ENCODE measurements at places on chromosomes 4 and X.

DNA sequence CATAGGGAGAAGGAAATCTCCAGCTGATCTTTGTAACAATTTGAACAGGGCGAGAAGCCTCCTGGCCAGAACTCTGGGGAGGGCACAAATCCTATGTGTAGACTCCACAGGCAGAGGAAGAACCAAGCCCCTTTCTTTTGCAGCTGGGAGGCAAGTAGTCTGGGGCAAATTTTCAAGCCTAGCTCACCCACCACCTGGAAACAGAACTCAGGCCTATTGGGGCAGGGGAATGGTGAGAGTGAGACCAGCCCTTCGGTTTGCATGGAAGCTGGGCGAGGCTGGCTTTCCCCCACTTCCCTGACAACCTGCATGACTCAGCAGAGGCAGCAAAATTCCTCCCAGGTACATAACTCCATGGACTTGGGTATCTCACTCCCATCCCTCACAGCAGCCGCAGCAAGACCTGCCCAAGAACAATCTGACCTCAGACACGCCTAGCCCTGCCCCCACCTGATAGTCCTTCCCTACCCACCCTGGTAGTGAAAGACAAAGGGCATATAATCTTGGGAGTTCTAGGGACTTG, 138.2 kb downstream of the EMCN start:
- no peaks in the 10 kb centered on the region for H3K4me1 ChIP-seq
- H3K36me3 ChIP-seq, result no peaks in the 10 kb centered on the region
- H3K27me3 ChIP-seq, result peaks cover 20% of the 10 kb centered on the region
- DNase-seq, result no peak
- H3K27ac ChIP-seq, result no peak overlapping the region
- no peak overlapping the region for H3K4me3 ChIP-seq

GRCh38 chr4:168408620-168409019, 71.7 kb downstream of the DDX60L start:
- H3K27ac ChIP-seq, result no peak overlapping the region
- no peak overlapping the region for H3K4me3 ChIP-seq
- no peaks in the 10 kb centered on the region for H3K27me3 ChIP-seq
- H3K36me3 ChIP-seq, result peaks cover 27% of the 10 kb centered on the region
- no peak for DNase-seq

DNA sequence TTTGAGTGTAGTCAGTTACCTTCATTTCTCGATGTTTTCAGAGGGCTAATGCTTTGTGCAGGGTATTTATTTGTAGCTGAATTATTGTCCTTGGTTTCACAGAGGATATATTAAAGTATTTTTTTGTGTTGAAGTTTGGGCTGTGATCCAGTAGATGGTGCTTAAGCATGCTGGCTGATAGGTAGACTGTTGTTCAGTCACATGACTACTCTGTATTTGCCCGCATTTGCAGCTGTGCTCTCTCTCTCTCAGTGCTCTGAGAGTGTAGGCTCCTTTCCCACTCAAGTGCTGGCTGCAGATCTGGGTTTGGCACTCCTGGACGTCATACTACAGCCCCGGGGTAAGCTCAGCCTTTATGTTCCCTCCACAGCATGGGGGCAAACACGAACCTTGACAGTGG, 21.7 kb downstream of the RAB40AL start:
- H3K27ac ChIP-seq, result no peak overlapping the region
- H3K4me1 ChIP-seq, result no peaks in the 10 kb centered on the region
- no peaks in the 10 kb centered on the region for H3K36me3 ChIP-seq
- H3K27me3 ChIP-seq, result no peaks in the 10 kb centered on the region

GRCh38 chrX:936979-937769, 275.3 kb downstream of the CRLF2 start:
- no peak overlapping the region for H3K27ac ChIP-seq
- no peaks in the 10 kb centered on the region for H3K36me3 ChIP-seq
- no peak for DNase-seq

Data from naive thymus-derived CD8-positive, alpha-beta T cell (primary cell).